ENCODE measurements at places on chromosomes 2 and 18. TPM values are rescaled to one million over a fixed set of nuclear protein-coding genes. Genes with fewer than 3 reads are reported as not detected.

GRCh38 chr2:221044781-221045180 is 527.3 kb downstream of the EPHA4 start:
- H3K27ac ChIP-seq: no peak overlapping the region
- H3K27me3 ChIP-seq: no peaks in the 10 kb centered on the region
- DNase-seq: no peak
- H3K4me1 ChIP-seq: no peaks in the 10 kb centered on the region

GRCh38 chr2:144099780-144100377 is 420.0 kb downstream of the ZEB2 start:
- no peaks in the 10 kb centered on the region for H3K27me3 ChIP-seq
- H3K27ac ChIP-seq: no peak overlapping the region

- H3K36me3 ChIP-seq: peaks cover 15% of the 10 kb centered on the region
- peaks cover 17% of the 10 kb centered on the region for H3K4me1 ChIP-seq
- H3K27ac ChIP-seq: peak overlapping the region; percentile 73
Observed at GRCh38 chr2:234492717-234493485, 4.0 kb downstream of the ARL4C start.

- no peaks in the 10 kb centered on the region for H3K27me3 ChIP-seq
- no peak overlapping the region for H3K27ac ChIP-seq
- no peak for DNase-seq
- peaks cover 11% of the 10 kb centered on the region for H3K4me1 ChIP-seq
- H3K36me3 ChIP-seq: peaks cover 9% of the 10 kb centered on the region
- H3K4me3 ChIP-seq: no peak overlapping the region
Observed at GRCh38 chr2:54480025-54480424, 23.9 kb downstream of the SPTBN1 start.

DNA sequence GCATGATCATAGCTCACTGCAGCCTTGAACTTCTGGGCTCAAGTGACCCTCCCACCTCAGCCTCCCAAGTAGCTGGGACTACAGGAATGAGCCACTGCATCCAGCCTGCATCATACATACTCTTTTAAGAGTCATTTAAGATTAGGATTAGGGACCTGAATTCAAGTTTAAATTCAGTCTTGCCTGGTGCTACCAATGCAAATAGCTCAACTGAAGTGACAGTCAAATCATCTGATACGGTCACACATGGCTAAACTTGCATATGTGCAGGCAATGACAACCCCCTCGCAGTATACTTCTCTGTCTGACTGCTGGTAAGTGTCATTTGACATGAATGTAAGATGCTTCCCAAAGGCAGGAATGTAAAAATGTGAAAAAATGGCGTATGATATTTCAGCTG is 31.8 kb upstream of the TMEM131 start:
- H3K27ac ChIP-seq: no peak overlapping the region
- H3K4me1 ChIP-seq: peaks cover 2% of the 10 kb centered on the region
- no peak overlapping the region for H3K4me3 ChIP-seq
- DNase-seq: no peak
- H3K27me3 ChIP-seq: peaks cover 23% of the 10 kb centered on the region

DSG1 gene
- not detected for total RNA-seq

DNA sequence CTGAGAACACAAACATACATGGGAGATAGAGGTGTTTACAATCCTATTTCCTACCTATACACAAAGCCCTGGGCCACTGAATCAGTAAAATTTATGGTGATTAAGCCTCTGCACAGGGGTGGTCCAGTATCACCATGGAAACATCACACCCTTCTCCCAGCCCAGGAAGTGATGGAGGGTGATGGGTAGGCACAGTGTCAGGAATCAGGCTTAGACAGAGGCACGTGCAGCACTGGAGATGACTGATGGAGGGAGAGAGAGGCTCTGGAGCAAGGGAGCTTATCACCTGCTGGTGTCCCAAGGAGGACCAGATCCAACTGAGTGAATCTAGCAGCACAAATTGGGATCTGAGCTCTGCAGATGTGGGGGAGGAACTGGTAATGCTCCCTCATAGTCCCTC is 117.2 kb downstream of the RPIA start:
- no peak overlapping the region for H3K4me3 ChIP-seq
- H3K4me1 ChIP-seq: peaks cover 3% of the 10 kb centered on the region
- no peaks in the 10 kb centered on the region for H3K27me3 ChIP-seq
- no peak for DNase-seq

NOSTRIN gene
- 4.0 TPM for total RNA-seq

DNA sequence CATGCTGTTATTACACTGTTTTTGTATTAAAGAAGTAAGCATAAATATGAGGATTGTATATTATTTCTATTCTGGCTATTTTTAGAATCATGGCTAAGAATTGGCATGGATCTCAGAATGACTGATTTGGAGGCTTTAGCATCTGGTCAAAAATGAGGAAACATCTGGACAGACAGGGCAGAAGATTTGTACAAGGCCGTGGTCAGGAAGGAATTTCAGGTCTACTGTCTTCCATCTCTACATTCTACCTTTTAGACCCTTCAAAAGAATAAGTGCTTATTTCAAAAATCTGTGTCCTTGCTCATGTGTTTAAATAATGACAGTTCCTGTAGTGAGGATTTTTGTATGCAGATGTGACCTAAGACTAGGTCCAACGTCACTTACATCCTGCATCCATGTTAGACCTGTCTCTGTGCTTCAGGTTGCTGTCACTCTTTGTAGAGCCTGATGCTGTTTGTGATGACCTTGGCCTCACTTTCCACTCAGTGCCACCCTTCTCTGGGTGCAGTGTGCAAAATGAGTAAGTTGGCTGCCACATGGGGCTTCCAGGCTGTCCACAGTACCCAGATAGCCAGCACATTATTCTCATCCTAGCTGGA is 54.7 kb upstream of the B3GNT2 start:
- DNase-seq: no peak
- no peaks in the 10 kb centered on the region for H3K27me3 ChIP-seq
- peaks cover 2% of the 10 kb centered on the region for H3K4me1 ChIP-seq
- H3K4me3 ChIP-seq: no peak overlapping the region
- peaks cover 1% of the 10 kb centered on the region for H3K36me3 ChIP-seq

SPOPL gene
- 33.0 TPM for total RNA-seq

DNA sequence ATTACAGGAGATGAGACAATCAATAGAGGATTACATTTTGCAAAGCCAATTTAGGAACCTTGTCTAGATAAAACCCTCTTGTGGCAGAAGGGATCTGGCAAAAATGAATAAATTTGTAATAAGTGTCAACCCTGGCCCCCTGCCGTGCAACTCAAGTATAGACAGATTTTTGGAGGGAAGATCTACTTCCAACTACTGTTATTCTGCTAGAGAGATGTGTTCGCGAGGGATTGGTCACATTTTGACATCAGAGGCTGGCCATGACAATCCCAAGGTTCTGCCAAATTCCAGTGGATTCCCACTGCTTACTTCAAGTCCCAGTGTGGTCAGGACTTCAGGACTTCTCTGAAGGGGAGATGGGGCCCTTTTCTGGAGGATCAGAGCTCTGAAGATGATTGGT is 192.6 kb downstream of the SH3RF3 start:
- H3K27ac ChIP-seq: no peak overlapping the region
- no peak for DNase-seq
- peaks cover 18% of the 10 kb centered on the region for H3K27me3 ChIP-seq
- H3K4me3 ChIP-seq: no peak overlapping the region

- H3K4me3 ChIP-seq: no peak overlapping the region
- peaks cover 3% of the 10 kb centered on the region for H3K4me1 ChIP-seq
- H3K27me3 ChIP-seq: no peaks in the 10 kb centered on the region
- DNase-seq: no peak
- H3K36me3 ChIP-seq: no peaks in the 10 kb centered on the region
Observed at GRCh38 chr2:38945911-38946310, 56.2 kb downstream of the ARHGEF33 start.

- H3K4me3 ChIP-seq: no peak overlapping the region
- peaks cover 13% of the 10 kb centered on the region for H3K4me1 ChIP-seq
- H3K27ac ChIP-seq: no peak overlapping the region
- no peaks in the 10 kb centered on the region for H3K27me3 ChIP-seq
- H3K36me3 ChIP-seq: no peaks in the 10 kb centered on the region
Observed at GRCh38 chr2:41722668-41723369, 325.0 kb upstream of the PKDCC start.

DNA sequence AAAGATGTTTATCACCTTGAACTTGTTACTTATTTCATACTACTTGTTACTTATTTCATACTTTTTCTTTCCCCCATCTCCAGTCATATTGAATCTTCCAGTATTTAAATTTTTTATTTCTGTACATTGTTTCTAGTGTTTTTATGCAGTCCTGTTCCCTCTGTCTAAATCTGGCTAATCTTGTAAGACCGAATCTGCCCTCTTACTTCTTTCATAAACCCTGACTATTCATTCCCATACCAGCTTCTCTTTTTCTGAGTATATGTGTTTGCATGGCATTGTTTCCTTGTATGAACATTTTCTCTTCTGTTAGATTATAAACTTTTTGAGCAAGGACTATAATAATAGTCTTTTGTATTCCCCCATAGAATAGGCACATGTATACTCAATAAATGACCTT is 131.7 kb downstream of the TAF4B start:
- peaks cover 4% of the 10 kb centered on the region for H3K4me1 ChIP-seq
- DNase-seq: no peak
- H3K27me3 ChIP-seq: no peaks in the 10 kb centered on the region

DNA sequence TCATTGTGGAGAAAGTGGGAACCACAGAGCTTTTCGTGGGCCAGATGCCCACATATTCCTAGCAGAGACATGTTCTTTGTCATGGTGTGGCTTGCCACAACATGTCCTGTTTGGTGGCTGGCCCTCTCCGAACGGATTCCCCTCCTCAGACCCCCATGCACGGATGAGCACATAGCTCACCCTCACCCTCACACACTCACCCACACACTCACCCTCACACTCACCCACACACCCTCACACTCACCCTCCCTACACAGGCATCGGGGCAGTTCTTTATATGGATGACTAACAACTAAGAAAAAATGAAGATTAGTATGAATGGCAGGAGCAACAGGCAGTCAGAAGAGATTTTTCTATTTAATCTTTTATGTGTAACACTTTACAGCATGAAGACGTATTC is 149.9 kb downstream of the ZNF236 start:
- no peak overlapping the region for H3K4me3 ChIP-seq
- H3K27ac ChIP-seq: no peak overlapping the region
- H3K4me1 ChIP-seq: peaks cover 5% of the 10 kb centered on the region
- peaks cover 7% of the 10 kb centered on the region for H3K36me3 ChIP-seq

DNA sequence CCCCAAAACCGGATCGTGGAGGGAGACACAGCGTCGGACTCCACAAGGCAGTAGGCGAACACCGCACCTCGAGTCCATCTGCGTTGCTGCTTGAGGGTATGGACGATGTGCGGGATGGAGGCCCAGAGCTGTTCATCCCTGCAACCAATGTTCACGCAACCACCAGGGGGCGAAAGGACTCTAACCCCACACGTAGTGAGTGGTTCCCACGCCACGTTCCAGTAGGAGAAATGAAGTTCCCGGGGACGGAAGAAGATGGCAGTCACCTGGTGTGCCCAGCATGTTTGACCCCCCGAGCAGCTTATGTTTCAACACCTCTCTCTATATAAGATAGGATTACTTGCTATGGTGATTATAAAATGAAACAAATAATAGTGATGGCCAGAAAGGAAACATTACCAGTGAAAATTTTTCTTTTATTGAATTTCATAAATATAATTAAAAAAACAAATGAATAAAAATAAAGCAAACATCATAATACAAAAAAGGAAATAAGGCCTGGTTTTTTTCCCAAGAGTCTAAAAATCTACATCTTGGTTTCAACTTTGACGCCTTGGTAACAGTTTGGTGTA is 184.3 kb downstream of the SH3BP4 start:
- DNase-seq: peak; percentile 62
- H3K4me1 ChIP-seq: no peaks in the 10 kb centered on the region
- H3K4me3 ChIP-seq: no peak overlapping the region
- no peak overlapping the region for H3K27ac ChIP-seq
- H3K36me3 ChIP-seq: no peaks in the 10 kb centered on the region
- peaks cover 14% of the 10 kb centered on the region for H3K27me3 ChIP-seq

DES gene
- total RNA-seq: not detected

SCYGR4 gene
- not detected for total RNA-seq

DNA sequence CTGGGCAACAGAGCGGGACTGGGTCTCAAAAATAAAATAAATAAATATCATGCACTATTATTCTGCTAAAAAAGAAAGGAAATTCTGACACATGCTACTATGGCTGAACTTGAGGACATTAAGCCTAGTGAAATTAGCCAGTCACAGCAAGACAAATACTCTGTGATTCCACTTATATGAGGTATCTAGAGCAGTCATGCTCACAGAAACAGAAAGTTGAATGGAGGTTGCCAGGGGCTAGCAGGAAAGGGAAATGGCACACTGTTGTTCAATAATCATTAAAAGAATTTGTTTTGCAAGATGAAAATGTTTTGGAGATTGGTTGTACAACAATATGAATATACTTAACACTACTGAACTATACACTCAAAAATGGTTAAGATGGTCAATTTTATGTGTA is 60.8 kb downstream of the NCKAP1 start:
- peaks cover 22% of the 10 kb centered on the region for H3K36me3 ChIP-seq
- H3K4me3 ChIP-seq: no peak overlapping the region
- no peaks in the 10 kb centered on the region for H3K27me3 ChIP-seq
- peaks cover 4% of the 10 kb centered on the region for H3K4me1 ChIP-seq
- DNase-seq: no peak
- no peak overlapping the region for H3K27ac ChIP-seq

GRCh38 chr2:155250800-155251199 is 552.3 kb downstream of the KCNJ3 start:
- H3K36me3 ChIP-seq: no peaks in the 10 kb centered on the region
- H3K4me1 ChIP-seq: peaks cover 2% of the 10 kb centered on the region
- H3K27me3 ChIP-seq: no peaks in the 10 kb centered on the region
- no peak overlapping the region for H3K27ac ChIP-seq

DNA sequence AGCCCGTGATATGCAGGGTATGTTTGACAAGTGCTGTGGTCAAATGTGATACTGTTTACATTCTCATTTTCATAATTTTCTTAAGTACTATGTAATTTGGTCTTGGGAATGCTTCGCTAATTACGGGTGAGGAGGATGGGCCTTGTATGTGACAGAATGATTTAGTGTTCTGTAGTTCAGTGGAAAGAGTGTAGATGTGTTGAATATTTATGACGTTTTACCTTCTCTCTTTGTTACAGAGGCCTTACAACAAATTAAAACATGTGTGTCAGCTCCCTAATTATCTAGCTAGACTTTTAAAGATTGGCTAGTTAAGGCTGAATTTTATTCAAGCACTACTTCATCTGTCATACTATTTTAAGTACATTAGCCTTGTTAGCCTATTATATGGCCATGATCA is 10.6 kb upstream of the CHRNA1 start:
- peaks cover 1% of the 10 kb centered on the region for H3K4me1 ChIP-seq
- H3K27me3 ChIP-seq: peaks cover 15% of the 10 kb centered on the region
- DNase-seq: no peak
- no peak overlapping the region for H3K4me3 ChIP-seq
- no peak overlapping the region for H3K27ac ChIP-seq
- H3K36me3 ChIP-seq: no peaks in the 10 kb centered on the region

- peak overlapping the region; percentile 95 for H3K27ac ChIP-seq
- H3K36me3 ChIP-seq: no peaks in the 10 kb centered on the region
- peaks cover 3% of the 10 kb centered on the region for H3K27me3 ChIP-seq
Observed at GRCh38 chr2:237861875-237862527, 2.6 kb downstream of the RAMP1 start.

GRCh38 chr2:152028182-152028862 is 70.5 kb downstream of the CACNB4 start:
- H3K36me3 ChIP-seq: no peaks in the 10 kb centered on the region
- H3K4me1 ChIP-seq: no peaks in the 10 kb centered on the region
- no peak overlapping the region for H3K4me3 ChIP-seq
- H3K27ac ChIP-seq: no peak overlapping the region
- H3K27me3 ChIP-seq: no peaks in the 10 kb centered on the region

GRCh38 chr2:24247592-24247991 is 72.7 kb downstream of the FAM228A start:
- no peaks in the 10 kb centered on the region for H3K27me3 ChIP-seq
- H3K27ac ChIP-seq: no peak overlapping the region
- peaks cover 4% of the 10 kb centered on the region for H3K4me1 ChIP-seq

Measured in progenitor cell of endocrine pancreas (in vitro differentiated cells).